ENCODE measurements at places on chromosomes 4 and X. TPM values are rescaled to one million over a fixed set of nuclear protein-coding genes. Genes with fewer than 3 reads are reported as not detected.

- no peak for DNase-seq
These were observed 265.3 kb downstream of the RCHY1 start for GRCh38 chr4:75248770-75249407.

DNA sequence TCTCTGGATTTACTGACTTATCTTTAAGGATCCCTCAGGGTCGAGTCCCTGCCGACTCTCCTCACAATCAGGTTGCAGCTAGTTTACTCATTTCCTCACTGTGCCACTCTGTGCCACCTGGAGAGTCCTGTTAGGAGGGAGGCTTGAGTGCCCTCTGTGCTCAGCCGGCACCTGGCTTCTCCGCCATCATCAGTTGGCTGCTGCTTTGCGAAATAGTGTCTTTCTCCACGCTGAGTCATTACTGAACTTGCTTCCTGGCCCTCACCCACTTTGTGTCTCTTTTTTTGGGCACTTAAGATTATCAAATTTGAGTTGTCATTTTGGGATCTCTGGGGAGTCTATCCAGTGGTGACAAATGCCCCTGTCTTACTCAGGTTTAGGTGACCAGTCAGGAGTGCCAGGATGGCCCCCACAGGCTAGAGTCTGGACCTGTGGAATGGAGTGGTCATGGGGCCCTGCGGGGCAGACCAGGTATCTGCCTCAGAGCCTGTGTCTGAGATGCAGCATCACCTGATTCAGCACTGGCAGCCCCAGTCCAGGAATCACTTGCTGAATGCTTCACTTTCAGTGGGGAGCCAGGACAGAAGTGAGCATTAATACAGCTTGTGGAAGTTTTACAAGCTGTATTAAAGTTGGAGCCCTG is 37.7 kb downstream of the JADE1 start:
- no peak for DNase-seq

DNA sequence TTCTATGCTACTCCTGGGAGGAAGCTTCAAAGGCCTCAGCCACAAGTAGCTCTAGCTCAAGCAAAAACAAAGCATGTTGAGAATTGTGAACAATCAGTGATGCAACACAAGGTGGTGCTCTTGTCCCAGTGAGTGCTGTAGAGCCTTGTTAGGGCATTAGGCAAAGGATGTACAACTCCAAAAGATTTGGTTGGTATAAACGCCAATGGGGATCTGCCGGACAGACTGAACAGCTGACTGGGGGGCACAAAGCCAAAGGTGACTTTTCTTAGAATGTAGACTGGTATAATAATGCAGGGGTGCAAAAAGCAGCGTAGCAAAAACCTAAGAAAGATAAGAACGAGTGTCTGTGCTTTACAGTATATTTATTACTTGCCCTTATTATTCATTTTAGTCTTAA is 62.6 kb upstream of the ALB start:
- no peak for DNase-seq

GRCh38 chr4:2733844-2734574 is 22.1 kb downstream of the TNIP2 start:
- no peak for DNase-seq

- DNase-seq: no peak
These were observed 17.1 kb upstream of the TMEM150C start for GRCh38 chr4:82578935-82579334.

DNA sequence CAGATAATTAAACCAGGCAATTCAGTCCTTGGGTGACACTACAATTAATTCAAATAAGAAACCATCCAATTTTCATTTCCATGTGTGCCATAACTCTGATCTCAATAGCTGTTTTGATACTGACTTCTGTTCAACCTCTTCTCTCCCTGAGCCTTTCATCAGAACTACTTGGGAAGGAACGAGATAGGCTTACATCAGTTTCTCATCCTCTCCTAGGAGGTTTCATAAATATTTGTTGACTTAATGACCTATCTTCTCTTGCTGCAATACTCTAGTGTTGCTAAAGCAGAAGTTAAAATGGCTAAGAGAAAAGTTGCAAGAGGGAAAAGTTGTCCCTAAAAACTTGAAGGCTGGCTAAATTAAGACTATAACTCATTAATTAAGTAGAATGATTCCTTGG is 41.8 kb downstream of the PRKG2 start:
- no peak for DNase-seq

GRCh38 chr4:137635601-137636000 is 103.3 kb upstream of the PCDH18 start:
- DNase-seq: no peak

Gene TKTL1
- total RNA-seq: 0.80 TPM

Gene PRDM5
- total RNA-seq: 9.6 TPM

Gene PTCHD1
- total RNA-seq: 0.19 TPM

Gene OTUD6A
- total RNA-seq: not detected

Gene EVC2
- 4.0 TPM for total RNA-seq

Gene TRMT44
- total RNA-seq: 23.3 TPM
